Putamen (tissue), 1 donor: ENCODE measurements at places on chromosomes 7 and 10.

DNA sequence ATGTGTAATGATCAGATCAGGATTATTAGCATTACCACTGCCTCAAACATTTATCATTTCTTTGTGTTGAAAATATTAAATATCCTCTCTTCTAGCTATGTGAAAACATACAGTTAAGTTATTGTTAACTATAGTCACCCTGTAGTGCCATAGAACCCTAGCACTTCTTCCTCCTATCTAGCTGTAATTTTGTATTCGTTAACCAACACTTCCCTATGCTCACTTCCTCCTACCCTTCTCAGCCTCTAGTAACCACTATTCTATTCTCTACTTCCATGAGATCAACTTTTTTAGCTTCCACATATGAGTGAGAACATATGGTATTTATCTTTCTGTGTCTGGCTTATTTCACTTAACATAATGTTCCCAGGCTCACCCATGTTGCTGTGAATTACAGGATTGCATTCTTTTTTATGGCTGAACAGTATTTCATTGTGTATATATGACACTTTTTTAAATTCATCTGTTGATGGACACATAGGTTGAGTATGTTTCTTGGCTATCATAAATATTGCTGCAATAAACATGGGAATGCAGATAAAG is 132.7 kb upstream of the RHOBTB1 start:
- no peak for DNase-seq

DNA sequence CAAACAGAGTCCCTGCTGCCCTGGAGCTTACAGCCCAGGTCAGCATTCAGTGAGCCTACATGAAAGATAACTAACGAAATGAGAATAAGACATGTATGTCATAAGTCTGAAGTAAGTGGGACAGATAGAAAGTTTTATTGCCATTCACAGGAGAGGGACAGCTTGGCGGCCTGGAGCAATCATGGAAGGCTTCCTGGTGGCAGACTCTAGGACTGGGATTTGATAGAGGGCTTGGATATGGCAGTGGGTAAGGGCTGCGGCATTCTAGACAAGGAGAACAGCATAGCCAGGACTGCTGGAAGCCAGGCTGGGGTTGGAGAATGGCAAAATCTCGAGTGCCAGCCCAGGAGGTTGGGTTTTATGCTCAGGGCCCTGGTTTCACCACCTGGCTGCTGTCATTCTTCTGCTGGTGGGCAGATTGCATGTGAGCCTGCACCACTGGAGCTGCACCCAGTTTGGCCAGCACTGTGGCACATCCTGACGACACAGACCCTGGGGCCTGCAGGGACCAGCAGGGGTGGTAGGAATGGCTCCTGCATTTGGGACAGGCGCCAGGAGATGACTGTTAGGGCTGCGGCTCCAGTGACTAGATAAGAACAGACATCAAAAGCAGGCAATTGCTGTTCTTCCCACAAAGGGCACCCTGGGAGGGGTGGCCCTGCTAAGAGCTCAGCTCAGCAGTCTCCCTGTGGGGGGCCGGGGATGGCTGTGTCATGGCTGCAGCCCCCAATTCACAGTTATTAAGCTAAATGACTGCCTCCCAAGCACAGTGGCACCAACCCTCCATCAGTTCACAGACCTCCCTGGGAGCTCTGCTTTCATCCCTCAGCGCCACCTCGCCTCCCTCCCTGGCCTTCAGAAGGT is 161.1 kb downstream of the RPS24 start:
- no peak for DNase-seq

GRCh38 chr10:109183366-109183765 is 739.9 kb downstream of the XPNPEP1 start:
- DNase-seq, result no peak

DNA sequence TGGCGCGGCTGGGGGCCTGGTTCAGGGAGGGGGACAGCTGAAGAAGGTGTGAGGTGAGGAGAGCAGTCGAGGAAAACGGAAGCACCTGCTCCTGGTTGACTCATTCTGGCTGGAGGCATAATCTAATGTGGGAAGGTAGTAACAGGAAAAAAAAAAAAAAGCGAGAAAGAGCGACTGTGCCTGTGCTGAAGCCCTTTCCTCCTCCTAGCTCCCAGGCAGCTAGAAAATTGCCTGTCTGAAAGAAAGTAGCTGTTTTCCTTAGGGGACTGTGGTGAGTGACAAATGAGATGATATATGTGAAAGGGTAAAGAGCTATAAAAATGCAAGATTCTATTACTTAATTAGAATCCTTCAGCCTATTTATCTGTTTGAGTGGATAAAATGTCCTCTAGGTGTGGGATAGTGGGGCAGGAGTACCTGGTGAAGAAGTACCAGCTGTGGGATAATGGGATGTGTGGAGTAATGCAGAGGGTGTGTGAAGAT is 4.9 kb upstream of the MEST start:
- DNase-seq, result no peak
